ENCODE measurements at places on chromosomes 2 and 18.

DNA sequence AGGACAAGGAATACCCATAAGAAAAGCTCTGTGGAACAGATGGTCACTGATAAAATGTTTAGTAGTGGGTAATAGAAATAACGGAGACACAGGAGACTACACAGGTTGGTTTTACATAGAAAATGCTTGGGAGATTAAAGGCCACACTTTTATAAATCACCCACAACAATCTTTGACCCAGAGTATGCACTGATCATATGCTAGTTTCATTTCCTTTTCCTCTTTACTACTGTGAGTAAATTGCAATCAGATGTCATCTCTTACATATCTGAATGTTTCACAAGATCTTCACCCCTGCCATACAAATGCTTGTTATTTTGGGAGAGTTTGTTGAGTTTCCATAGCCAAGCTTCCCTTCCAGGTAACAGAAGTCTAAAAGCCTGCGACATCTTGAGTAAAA, 978.4 kb upstream of the KLHL29 start:
- DNase-seq, result no peak

- peak; percentile 39 for DNase-seq
These were observed 1.5 kb downstream of the ERBB4 start for GRCh38 chr2:212536817-212537725.

DNA sequence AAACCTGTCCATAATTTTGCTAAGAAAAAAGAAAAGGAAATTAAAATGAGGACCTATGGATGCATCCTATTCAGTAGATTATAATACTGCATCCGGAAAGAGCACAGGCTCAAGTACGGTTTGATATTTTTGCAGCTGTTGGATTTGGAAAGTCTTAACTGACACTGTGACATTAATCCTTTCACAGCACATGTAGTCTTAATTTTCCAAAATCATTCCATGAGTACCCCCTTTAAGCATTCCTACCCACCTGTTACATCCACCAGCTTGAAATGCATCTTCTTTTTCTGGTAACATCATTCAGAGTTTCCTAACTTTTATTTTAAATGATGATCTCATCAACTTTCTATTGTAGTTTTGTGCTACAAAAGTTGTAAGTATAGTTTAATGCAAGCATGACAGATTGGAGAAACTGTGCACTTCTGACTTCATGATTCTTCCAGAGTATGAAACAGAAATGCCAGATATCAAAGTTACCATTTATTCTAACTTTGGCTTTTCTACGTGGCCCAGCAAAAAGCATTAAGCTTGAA, 113.5 kb downstream of the ESCO1 start:
- DNase-seq, result no peak

GRCh38 chr2:210681491-210681890, 125.1 kb downstream of the CPS1 start:
- DNase-seq, result no peak

- no peak for DNase-seq
These were observed 191.8 kb upstream of the RBBP8 start for GRCh38 chr18:22741318-22741717.

DNA sequence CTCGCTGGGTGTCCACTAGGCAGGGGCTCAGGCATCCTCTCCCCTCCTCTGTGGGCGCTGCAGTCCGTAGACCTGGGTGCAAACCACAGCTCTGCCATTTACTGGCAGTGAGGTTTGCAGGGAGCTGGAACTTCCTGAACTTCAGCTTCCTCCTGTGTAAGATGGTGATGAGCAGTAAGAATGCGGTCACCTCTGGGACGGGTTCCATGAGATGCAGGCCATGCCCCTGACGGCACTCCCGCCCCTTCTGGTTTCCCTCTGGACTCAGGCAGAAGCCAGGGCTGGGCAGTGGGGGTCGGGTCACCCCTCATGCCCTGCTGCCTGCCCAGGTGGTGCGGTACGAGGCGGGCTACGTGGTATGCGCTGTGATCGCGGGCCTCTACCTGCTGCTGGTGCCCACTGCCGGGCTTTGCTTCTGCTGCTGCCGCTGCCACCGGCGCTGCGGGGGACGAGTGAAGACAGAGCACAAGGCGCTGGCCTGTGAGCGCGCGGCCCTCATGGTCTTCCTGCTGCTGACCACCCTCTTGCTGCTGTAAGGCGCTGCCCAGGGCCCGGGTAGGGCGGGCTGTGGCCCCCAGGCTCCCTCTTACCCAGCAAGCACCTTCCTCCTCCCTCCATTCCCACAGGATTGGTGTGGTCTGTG, 1.5 kb downstream of the PROM2 start:
- DNase-seq, result peak; percentile 35

- no peak for DNase-seq
These were observed 299.3 kb upstream of the GYPC start for GRCh38 chr2:126356631-126357030.

DNA sequence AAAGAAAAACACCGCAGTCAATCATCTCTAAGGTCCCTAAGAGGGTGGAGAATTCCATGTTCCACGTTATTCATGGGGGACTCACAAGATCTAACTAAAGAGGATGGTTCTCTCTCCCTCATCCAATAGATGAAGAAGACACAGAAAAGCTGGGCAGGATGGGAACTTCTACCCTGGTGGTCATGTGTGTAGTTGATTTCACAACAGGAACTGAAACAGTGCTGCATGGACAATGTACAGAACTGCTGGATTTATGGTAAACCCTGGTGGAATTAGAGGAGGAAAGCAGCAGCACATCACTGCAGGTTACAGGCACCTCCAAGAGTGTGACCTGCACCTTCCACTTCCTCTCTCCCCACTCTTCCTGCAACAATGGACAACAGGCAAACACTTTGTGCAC, 31.4 kb downstream of the FECH start:
- no peak for DNase-seq

GRCh38 chr2:100040906-100041305, 101.5 kb downstream of the AFF3 start:
- no peak for DNase-seq

DNA sequence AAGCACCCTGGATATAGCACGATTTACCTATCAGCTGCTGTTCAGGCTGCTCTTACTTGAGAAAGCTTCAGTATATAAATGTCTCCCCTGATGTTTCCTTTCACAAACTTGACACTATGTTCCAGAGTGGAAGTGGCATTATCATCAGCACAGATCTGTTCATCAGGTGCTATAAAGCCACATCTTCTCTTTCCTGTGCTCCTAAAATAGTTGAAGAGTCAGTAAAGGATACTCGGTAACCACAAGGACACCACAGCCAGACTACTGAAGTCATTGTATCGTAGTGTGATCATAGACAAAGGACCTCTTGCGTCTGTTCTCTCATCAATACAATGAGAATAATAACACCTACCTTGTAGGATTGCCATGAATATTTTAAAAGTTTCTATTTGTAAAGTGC, 841.0 kb upstream of the CELF4 start:
- no peak for DNase-seq
